ENCODE measurements at places on chromosomes 5 and 9.

DNA sequence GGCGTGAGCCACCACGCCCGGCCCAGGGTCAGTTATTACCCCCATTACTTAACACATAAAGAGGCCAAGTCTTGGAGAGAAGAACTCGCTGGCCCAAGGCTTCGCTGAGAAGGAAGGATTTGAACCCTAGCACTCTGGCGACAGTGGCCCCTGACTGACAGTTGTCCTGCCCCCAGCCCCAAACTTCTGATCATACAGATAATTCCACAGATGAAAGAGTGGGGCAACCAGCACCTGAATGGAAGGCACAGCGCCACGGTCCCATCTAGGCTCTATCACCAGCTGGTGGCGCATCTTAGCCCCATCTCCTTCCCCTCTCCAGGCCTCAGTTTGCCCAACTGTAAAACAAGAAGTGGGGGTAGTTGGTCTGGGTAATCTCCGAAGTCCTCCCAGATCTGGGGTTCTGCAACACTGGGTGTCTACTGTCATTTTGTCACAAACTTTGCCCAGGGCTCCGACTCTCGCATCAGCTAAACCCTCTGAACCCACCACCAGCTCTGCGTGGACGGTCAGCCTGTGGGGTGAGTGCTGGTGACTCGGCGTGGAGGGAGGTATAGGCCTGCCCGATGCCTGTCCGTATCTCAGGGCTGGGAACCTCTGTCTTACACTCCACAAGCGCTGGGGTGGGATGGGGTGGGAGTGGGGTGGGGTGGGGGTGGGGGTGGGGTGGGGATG lies 209.3 kb downstream of the C9orf50 start:
- DNase-seq: no peak

DNA sequence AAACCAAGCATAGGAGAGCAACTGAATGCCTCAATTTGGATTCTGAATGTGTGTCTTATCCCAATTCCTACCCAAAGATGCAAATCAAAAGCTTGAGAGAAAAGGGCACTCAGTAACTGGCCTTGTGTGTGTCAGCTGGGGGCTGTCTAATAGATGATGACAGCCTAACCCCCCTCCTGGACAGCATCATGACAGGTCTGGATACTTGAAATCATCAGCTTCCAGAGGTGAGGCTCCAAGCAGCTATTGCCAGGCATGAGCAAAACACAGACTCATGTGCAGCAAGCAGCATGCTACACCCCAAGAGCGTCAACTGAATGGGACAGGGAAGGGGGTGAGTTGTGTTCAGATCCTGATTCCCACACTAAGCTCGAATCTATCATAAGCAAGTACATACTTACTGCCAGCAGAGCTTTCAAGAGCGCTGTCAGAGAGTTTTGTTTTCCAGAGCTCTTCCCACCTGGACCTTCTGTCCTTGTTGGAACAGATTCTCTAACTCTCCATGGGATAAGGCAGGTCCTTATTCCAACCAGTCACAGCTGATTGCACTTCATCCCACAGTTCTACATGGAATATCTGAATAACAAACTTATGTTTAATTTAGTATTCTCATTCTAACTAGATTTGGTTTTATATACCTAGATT lies 467.5 kb downstream of the DTWD2 start:
- DNase-seq: no peak

DNA sequence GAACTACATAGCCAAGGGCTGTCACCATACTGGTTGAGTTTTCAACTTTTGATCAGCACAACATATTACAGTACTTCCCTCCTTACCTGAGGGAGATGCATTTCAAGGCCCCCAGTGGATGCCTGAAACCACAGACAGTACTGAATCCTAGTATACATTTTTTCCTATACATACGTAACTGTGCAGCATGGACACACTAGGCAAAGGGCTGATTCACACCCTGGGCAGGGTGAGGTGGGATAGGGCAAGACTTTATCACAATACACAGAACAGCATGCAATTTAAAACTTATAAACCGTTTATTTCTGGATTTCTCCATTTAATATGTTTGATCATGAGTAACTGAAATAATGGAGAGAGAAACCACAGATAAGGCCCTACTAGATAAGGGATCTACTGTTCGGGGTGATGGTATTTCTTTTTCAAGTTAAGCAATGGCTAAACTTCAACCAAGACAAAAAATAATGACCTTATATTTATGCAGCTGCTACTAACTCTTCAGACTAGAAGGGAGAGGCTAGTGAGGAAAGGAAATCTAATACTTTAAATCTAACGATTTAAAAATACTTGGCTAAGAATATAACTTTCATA lies 186.9 kb upstream of the GNA14 start:
- DNase-seq: no peak

GRCh38 chr5:109685916-109686315 lies 3.8 kb upstream of the MAN2A1 start:
- no peak for DNase-seq

- no peak for DNase-seq
These were observed 26.7 kb downstream of the SH3TC2 start for GRCh38 chr5:149036168-149036567.

DNA sequence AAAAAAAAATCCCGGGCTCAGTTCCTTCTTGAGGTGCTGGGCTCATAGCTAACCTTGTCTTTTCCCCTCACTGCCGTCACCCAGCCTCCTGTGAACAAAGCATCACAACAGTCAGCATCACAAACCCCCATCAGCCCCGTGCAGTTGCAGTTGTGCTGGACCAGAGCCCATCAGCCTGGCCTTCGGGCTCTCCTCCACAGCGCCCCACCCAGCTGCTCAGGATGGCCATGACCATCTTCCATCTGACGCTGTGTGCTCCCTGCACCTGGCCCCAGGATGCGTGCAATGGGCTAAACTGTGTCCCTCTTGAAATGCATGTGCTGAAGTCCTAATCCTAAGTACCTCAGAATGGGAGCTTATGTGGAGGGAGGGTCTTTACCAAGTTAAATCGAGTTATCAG lies 48.1 kb downstream of the NSUN2 start:
- no peak for DNase-seq

GRCh38 chr9:70010015-70010414 lies 33.6 kb upstream of the MAMDC2 start:
- DNase-seq: no peak

DNA sequence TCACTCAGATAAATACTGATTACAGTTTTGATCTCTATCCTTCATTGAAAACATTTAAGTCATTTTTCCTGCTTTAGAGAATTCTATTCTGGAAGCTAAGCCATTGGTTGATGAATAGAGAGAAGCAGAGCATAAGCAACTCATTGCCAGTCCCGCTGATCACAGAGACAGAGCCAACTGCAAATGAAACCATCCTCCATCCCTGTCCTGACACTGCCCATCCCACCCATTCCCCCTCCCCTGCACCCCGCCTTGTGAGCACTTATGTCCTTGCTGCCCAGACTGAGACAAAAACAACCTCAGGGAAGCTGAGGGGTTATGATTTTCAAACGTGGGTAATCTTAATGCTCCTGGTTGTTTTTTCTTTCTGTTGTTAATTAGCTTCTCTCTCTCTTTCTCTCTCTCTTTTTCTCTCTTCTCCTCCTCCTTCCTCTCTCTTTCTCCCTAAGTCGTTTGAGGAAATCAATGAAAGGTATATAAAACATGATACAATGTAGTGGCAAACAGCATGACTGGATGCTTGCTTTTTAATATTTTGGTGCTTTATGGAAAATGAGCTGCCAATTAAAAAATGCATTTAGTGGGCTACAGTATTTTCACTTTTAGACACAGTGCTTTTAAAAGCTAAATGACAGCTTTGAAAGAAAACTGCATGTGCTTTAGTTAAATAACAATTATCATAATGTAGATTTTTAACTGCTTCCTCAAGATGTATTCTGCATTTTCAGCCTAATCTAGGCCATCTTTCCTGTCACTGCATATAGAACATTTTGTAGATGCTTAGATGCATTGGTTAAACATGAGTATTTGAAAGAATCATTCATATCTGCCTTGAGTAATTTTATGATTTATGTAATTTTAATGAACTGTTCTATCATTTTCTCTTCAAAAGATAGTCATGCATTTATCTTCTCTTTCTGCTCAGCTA lies 57.3 kb downstream of the CMYA5 start:
- DNase-seq: no peak

DNA sequence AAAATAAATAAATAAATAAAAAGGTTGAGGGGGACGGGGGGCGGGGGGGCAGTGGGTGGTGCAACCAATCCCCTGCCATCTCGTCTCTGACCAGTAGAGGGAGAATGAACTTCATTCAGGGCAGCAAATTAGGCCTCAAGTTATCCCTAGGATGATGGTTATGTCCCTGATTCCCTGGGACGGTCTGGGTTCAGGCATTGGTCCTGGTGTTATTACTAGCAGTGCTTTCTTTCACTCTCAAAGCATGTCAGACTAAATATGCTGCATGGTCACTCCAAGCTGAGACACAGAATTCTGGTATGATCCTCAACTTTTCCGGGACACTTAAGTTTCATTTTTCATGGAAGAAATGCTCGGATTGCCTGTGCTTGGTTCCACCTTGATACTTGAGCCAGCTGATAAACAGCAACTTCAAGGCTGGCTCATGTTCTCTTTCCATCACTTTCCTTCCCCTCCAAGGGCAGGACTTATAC lies 59.4 kb downstream of the DAP start:
- no peak for DNase-seq

GRCh38 chr9:69307446-69308205 lies 17.4 kb upstream of the ENTREP1 start:
- DNase-seq: no peak

DNA sequence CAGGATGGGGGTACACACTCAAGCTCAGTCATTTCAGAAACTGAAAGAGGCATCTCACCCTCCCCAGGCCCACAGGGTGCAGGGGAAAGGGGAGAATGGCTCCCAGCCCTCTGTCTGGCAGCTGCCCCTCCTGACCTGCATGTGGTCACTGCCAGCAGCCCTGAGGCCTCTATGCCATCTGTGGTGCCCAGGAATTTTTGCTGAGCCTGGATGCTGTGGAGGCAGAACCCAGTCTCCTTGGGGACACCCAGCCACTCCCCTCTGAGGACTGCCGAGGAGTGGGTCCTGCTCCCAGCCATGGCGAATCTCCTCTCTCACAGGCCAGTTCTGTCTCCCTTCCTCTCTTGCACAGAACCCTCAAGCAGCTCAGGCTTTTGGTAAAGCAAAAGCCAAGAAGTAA lies 104.0 kb upstream of the ALDH1B1 start:
- DNase-seq: no peak

DNA sequence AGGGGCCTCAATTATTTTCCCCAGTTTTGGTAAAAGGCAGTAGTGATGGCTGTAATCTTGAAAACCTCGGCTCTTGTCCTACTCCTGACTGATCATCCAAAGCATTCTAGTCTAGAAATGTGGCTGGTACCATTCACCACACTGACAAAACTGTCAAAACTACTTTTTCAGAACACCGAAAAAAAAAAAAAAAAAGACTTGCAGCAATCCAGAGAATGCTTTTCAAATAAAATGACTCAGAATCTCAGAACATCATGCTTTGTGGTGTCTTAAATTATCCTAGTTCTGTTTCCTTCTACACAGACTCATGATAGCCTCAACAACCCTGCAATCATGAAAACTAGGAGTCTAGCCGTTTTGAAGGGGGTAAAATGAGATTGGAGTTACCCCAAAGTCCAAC lies 13.4 kb downstream of the SLC28A3 start:
- DNase-seq: no peak

DNA sequence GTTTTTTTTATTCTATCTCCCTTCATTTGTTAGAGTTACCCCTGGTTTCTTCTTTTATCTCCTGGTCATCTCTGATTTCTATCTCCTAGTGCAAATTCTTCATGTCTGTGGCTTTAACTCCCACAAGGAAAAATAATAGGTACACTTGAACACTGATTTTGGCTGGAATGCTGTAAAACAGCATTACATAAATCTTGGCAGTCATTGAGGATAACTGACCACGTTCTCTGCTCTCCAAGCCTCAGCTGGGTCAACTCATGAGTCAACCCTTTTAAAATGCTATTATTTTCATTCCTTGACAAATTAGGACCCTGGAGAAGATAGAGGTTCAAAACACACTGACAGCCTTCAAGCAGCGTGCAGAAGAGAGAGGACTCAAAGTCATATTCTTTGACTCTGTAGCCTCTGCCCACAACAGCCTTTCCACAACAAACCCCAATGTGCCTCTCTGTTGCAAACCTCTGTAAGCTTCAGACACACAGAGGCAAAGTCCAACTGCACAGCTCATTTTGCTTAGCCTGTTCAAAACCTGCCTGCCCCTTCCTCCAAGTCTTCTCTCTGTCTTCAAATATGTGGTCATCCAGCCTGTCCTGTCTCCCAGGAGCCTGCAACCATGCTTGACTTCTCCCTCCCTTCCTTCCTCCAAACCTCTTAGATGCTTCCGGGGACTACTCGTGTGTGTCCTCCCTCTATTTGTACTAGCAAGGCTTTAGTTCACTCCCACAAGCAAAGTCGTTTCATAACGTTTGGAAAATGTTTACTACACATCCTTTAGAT lies 398.4 kb downstream of the MED10 start:
- DNase-seq: no peak

DNA sequence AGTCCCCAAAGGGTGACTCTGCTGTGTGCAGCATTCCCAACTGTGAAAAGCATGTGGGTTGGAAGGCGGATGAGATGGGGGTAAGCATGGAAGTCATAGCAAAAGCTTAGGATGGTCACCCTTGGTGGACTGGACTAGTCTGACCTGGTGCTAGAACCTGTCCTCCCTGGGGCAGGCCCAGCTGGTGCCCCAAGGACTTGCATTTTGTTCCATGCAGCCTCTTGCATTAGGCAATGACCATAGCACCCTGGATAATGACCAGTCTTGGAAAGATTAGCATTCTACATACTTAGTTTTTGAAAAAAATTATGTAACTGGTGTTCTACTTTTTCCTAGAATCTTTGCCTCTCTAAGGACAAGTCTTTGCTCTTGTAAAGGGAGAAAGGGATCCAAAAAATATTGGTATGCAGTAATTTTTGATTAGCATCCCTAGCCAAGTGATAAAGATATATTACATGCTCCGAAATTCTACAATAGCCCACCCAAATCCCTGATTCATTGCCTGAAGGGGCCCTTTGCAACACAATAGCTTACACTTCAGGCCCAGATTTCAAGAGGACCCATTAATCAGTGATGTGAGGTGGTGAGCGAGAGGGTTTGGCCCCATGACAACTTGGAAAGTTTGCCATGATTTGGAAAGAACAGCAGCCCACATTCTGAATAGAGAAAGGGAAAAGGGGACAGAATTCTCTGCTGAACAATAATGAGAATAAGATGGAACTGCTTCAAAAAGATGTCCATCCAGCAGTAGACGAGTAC lies 93.3 kb upstream of the CD180 start:
- DNase-seq: peak; percentile 51

GRCh38 chr5:149410071-149410470 lies 31.0 kb upstream of the IL17B start:
- DNase-seq: no peak

DNA sequence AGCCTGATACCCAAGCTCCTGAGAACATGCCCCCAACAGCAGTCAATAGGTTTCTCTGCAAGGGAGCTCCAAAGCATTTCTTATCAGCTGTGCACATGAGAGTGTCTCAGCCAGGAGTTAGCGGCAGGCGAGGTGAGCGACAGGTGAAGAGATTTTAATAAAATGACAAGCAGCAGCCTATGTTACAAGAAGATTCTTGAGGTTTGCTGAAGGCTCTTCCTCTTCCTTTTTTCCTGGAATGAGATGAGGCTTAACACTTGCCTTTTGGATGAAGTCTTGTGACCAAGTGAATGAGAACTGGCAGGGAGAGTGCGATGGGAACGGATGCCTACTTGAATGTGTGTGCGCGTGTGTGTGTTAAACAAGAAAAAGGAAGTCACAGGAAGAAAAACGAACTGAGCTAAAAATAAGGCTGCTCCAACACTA lies 76.1 kb downstream of the SHB start:
- DNase-seq: no peak
